Activated CD4-positive, alpha-beta T cell treated with anti-CD3 and anti-CD28 coated beads, Interleukin-2, amount 50 U/mL, for 4 hours (primary cell): ENCODE measurements at places on chromosomes 5 and 9.

DNA sequence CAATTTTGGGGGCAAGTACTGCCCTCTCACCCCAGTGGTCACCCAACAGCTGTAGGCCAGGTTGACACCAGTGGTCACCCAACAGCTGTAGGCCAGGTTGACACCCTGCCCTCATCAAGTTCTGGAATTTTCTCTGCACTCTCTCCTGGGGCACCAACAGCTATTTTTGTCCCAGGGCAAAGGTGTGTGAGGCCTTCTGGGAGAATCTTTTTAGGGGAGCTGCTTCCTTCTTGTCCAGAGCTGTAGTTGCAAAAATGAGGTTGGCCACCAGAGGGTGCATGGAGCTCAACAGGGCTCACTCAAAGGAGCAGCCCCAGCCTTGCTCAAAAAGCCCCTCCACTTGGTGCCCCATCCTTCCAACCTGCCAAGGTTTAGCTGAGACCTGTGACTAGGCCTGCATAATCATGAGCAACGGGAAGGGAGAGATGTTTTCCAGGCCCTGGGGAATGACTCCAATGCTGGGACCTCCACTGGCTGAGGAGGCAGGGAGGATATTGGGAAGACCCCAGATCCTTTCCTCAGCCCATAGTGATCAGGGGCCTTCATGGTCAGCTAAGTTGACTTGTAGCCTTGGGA, 10.6 kb upstream of the P4HA2 start:
- DNase-seq: peak; percentile 78

GRCh38 chr9:19440823-19441580, 32.2 kb downstream of the ACER2 start:
- DNase-seq: no peak

GRCh38 chr5:68240202-68240601, 24.6 kb downstream of the PIK3R1 start:
- no peak for DNase-seq

DNA sequence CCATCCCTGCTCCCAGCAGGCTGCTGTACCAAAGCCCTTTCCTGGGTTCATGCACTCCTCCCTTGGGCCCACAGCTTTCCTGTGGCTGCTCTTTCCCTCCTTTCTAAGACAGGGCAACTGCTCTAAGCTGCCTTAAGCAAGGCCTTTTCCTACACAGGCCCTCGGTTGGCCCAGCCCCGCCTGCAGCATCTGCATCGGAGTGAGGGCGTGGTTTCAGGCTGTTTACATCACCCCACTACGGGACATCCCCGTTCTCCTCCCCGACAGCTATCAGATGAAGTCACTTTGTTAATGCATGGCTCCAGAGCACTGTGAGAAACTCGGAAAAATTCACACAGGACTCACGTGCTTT, 3.4 kb downstream of the DPH7 start:
- no peak for DNase-seq

GRCh38 chr9:20558566-20559016, 63.7 kb downstream of the MLLT3 start:
- peak; percentile 4 for DNase-seq

DNA sequence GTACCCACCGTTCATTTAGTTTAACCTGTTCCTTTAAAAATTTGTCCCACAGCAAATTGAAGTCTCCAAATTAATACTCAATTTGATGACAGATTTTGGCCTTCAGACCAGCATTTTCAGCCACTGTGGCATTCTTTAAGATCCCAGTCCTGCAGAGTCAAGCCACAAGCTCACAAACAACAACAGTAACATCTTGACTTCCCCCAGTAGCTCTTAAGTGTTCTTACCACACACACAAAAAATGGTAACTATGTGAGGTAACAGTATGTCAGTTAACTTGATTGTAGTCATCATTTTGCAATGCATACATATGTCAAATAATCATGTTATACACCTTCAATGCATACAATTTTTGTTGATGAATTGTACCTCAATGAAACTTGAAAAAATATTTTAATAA, 247.9 kb downstream of the LURAP1L start:
- DNase-seq: no peak

GRCh38 chr5:84411832-84412605, 27.3 kb upstream of the EDIL3 start:
- DNase-seq: no peak

- DNase-seq: no peak
These were observed 37.9 kb upstream of the TTC1 start for GRCh38 chr5:159971038-159971437.

GRCh38 chr5:68385936-68386335, 170.4 kb downstream of the PIK3R1 start:
- DNase-seq: no peak
